ENCODE measurements at places on chromosomes 6 and 20.

GRCh38 chr20:43985608-43986316 lies 71.1 kb downstream of the TOX2 start:
- no peak for DNase-seq

GRCh38 chr6:321536-322258 lies 29.4 kb downstream of the DUSP22 start:
- no peak for DNase-seq

DNA sequence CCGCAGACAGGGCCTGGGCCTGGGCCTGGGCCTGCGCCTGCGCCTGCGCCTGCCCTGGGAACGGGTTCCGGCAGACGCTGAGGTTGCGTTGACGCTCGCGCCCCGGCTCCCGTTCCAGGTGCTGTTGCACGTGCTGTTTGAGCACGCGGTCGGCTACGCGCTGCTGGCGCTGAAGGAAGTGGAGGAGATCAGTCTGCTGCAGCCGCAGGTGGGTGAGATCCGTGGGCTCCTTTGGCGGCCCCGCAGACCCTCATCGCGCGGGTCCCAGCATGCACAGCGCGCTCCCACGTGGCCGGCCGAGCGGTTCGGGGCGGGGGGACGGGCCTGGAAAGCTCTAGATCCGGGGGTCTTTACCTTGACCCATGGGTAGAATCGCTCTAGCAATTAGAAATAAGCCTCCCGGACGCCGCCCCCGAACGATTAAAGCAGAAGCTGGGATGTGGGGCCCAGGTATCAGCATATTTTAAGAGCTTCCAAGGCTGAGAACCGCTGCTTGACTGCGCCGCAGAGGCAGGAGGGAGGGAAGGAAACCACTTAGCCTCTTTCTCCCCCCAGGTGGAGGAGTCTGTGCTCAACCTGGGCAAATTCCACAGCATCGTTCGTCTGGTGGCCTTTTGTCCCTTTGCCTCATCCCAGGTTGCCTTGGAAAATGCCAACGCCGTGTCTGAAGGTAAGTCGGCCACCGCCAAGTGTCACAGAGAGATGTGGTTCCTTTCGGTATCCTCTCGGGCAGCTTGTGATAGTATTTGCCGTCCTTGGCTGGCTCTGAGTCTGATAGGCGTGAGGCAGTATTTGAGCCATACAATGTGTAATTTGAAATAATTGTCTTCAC lies 508 bp downstream of the NOP56 start:
- DNase-seq = no peak

GRCh38 chr6:56154076-56154475 lies 93.3 kb downstream of the COL21A1 start:
- no peak for DNase-seq

GRCh38 chr6:41085182-41085581 lies 12.4 kb downstream of the NFYA start:
- no peak for DNase-seq

- no peak for DNase-seq
These were observed 6.0 kb downstream of the PDYN start for GRCh38 chr20:1987826-1988225.

GRCh38 chr20:37590938-37591490 lies 63.3 kb upstream of the BLCAP start:
- DNase-seq = no peak

- no peak for DNase-seq
These were observed 36.1 kb downstream of the SLC35D3 start for GRCh38 chr6:136958168-136958567.

- no peak for DNase-seq
These were observed 7.4 kb downstream of the PSMG4 start for GRCh38 chr6:3266170-3266569.

DNA sequence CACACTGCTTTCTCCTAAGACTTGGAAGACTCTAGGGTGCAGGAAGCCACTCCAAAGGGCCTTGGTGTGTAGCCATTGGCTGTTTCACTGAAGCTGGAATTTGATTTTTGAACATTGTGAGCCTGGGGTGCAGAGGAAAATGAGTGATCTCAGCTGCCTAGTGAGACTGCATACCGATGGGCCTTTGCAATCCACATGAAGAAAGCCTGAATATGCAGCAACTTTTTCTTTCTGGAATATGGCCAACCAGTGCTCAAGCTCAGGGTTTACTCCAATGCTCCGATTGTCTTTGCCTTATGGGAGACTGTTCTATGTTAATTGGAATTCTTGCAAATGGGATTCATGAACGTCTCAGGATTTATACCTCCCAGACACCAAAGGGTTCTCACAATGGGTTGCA lies 242.6 kb downstream of the DOK5 start:
- no peak for DNase-seq

GRCh38 chr6:137390334-137390733 lies 103.9 kb downstream of the OLIG3 start:
- DNase-seq = no peak

DNA sequence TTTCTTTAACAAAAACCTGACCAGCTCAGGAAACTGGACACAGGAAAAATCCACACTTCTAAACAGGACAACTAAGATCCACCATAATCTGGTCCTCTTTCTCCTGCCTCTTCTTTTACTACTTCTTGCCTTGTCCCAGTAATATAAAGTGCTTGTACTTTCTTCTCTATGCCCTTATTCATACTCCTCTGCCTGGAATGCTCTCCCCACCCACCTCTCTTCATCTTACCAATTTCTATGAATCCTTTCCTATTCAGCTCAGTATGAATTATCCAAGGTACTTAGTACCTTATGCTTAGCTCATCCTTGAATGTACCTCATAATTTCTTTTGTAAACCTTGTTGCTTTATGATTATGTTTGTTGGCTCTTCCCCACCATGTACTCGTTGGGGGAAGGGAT lies 159.4 kb downstream of the CDK19 start:
- no peak for DNase-seq

- DNase-seq = no peak
These were observed 221.6 kb downstream of the OGFRL1 start for GRCh38 chr6:71510057-71510713.

DNA sequence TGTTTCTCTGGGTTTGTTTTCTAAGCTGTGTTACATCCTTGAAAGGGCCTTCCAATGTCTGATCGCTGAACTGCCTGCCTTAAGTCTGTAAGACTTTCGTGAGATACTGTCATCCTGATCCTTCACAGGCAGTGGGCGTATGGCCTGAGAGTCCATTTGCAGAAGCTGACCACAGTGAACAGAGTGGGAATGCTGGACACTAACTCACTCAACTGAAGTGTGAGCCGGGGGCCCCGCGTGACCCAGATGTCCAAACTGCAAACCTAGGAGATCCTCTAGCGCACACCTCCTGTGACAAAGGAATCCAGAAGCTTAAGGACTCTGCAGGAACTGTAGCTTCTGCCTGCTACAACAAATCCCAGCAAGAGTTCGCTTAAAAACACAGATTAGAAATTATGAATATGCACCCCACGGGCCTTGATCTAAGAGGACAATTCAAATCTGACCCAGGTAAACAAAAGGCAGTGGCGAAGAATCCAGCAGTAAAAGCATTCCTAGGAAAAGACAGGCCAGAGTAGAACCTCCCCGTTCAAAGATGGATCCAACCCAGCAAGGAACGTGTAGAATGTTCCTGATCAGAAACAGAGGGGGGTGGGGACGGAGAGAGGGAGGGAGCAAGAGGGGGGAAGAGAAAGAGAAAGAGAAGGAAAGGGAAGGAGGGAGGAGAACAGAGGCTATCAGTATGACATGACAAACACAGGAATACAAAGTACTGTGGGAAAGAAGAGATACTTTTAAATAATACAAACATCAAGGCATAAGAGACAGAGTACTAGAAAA lies 135.0 kb upstream of the AFDN start:
- no peak for DNase-seq

DNA sequence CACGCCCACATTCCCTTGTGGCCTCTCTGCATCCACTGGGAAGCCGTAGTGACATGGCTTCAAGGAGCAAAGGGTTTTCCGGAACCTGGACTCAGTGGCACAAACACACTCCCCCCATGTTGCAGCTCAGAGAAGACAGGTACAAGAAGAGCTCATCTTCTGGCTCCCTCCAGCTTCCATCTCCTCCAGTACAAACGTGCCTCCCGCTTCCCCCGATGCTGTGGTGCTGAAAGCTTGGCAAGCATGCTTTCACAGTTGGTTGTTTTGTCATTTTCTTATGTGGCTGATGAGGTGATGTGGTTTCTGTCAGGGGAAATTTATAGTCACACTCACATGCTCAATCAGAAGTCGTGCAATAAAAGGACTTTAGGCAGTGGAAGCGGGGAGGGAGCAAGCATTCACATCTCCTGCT lies 258.5 kb downstream of the KIF16B start:
- DNase-seq = no peak

DNA sequence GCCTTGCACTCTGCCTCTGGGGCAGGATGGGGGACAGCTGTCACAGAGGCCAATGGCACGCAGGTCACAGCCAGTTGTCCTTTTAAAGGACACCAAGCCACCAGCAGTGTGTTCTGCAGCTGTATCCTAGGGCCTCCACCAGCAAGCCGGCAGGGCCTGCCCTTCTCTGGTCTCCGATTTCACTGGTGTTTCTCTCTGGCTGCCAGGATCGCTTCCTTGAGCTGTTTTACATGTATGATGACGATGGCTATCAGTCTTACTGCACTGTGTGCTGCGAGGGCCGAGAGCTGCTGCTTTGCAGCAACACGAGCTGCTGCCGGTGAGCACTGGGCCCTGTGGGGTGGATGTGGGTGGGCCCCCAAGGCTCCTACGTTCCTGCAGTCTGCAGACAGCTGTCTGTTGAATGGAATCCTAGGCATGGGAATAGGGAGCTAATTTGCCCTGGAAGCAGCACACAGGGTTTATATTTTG lies 22.7 kb upstream of the MAPRE1 start:
- no peak for DNase-seq

DNA sequence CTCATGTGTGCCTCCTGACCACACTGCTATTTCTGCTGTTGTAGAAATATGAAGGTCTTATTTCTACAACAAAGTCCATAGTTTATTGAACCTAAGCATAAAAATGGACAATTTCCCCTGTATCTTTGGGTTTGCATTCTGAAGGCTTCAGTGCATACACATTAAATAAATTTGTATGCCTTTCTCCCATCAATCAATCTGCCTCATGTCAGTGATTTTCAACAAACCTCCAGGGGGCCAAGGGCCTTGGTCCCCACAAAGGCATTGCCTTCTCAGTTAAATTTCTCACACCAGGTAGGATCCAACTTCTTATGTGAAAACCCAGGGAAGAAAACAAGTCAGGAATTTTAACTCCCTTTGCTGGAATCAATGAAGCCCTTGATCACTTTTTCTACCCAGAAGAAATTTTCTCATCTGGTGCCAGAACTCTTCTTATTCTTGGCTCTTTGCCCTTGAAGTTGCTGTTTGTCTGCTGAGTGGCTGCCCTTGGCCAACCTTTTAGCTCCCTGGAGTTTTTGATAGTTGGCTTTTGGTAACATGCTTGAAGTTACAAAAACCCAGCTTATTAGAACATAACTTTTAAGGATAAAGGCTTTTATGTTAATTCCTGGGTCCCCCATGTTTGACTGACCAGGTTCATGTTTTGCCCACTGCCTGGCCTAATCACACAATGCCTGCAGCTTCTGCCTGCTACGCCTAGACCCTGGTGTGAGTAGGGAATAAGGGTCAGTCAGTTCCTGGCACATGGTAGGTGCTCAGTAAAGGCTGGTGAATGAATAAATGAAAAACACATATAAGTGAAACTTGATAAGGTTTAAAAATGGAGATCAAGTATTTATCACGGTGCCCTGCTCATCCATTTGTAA lies 37.0 kb downstream of the SHLD1 start:
- DNase-seq = no peak

- no peak for DNase-seq
These were observed 146.2 kb upstream of the ECI2 start for GRCh38 chr6:4281341-4282293.

- DNase-seq = no peak
These were observed 14.2 kb downstream of the SLC22A23 start for GRCh38 chr6:3442431-3443220.

- no peak for DNase-seq
These were observed 21.4 kb downstream of the CDYL start for GRCh38 chr6:4797587-4797986.
